Amygdala (tissue), 56 donors: ENCODE measurements at places on chromosomes 5 and 9.

DNA sequence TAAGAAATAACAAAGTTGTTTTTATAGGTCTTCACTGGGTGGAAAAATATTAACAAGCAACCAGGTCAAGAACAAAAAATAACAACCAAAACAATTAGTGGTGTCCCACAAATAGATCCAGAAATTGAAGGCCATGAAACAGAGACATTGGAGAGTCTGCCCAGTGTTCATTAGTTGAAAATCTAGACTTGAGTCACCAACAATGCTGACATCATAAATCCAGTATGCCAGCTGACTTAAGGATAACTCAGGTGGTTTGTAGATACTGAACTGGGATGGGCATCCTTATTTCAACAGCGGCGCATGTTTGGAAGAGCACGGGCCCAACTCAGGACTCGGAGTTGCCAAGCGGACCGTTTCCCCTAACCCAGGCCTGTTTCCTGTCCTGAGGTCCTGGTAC, 80.7 kb upstream of the TNFAIP8 start:
- DNase-seq, result no peak

DNA sequence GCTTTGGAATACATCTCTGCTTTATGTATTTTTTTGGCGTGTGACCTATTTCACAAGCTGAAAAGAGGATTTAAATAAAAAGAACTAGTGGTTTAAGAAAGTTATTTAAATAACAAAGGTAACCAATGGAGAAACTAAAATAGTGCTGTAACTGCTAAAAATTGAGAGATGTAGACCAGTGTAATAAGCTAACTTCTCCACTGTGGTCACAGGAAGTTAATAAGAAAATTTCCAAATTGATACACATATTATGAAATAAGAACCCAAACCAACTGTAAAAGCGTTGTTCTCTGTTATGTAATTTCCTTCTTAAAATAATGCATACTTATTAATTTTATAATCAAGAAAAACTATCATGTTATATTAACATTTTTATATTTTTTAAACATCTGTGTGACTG, 29.1 kb upstream of the ZFAND5 start:
- DNase-seq, result no peak

GRCh38 chr5:150746-151145, 40.5 kb upstream of the LRRC14B start:
- DNase-seq, result no peak

GRCh38 chr9:70413464-70413798, 1.0 kb downstream of the KLF9 start:
- no peak for DNase-seq

- DNase-seq, result peak; percentile 17
Observed at GRCh38 chr9:83304686-83305085, 233.5 kb downstream of the FRMD3 start.

- no peak for DNase-seq
Observed at GRCh38 chr5:851076-851475, 290 bp upstream of the ZDHHC11 start.

DNA sequence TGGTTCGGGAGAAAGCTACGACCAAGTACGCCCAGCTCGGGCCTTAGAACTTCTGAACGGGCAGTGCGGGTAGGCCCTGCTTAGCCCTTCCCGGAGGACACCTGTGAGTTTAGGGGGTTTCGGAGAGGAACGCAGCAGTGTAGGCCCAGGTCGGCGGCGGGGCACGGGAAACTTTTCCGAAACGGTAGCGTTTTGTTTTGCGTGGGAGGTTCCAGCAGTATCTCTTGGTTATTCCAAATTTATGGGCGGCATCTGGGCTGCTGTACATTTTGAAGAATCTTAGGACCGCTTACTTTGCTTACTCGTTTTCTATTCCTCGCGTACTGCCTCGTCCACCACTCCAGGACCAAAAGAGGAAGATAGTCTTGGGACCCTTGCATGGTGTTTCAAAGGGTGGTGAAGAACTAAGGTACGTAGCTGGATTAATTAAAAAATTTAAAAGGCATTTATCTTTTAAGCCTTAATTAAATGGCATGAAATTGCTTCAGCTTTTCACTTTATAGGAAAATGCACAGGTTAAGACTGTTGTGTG, 492 bp downstream of the TENT2 start:
- DNase-seq, result no peak

GRCh38 chr5:10674582-10674981, 86.5 kb downstream of the DAP start:
- DNase-seq, result no peak

DNA sequence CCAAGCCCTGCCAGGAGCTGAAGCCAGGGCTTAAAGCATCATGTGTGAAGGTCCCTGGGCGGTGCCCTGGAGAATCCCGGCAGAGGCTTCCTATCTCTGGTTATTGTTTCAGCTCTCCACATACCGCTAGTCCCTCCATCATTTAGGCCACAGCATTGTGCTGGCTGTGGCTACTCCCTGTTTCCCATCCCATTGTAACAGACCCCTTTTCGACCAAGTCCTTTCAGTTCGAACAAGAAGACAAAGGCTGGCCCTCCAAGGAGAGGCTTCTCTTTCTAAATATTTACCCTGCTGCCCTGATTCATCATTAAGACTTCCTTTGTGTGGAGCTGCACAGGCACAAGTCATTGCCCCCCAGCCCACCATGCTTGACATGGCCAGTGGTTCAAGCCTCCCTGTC, 41.6 kb downstream of the NEUROG1 start:
- no peak for DNase-seq

GRCh38 chr5:157941616-157942015, 82.7 kb upstream of the CLINT1 start:
- no peak for DNase-seq

DNA sequence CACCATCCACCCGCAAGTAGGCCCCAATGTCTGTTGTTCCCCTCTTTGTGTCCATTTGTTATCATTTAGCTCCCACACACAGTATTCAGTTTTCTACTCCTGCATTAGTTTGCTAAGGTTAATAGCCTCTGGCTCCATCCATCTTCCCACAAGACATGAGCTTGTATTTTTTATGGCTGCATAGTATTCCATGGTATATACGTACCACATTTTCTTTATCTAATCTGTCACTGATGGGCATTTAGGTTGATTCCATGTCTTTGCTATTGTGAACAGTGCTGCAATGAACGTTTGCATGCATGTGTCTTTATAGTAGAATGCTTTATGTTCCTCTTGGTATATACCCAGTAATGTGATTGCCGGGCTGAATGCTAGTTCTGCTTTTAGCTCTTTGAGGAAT, 150.4 kb downstream of the DCP2 start:
- no peak for DNase-seq

- DNase-seq, result no peak
Observed at GRCh38 chr5:116410336-116410890, 164.2 kb downstream of the SEMA6A start.

- no peak for DNase-seq
Observed at GRCh38 chr5:62960781-62961180, 382.2 kb downstream of the LRRC70 start.

GRCh38 chr5:17813214-17813613, 179.0 kb downstream of the TAF11L14 start:
- DNase-seq, result no peak

DNA sequence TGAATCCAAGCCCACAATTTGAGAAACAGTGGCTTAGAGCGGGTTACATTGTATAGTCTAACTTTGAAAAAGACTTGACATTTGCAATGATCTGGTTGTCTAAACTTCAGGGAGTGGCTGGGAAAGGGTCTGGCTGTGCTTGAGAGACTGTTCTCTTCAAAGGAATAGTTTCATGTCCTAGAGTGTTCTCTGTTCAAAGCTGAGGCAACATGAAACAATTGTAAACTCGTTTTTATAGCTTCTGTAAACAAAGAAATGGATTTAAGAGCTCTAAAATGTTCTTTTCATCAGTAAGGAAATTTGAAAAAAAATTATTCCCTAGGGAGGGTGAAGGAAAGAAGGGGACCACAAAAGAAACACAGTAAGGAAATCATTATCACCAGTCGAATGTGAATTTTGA, 41.6 kb downstream of the FOCAD start:
- no peak for DNase-seq

DNA sequence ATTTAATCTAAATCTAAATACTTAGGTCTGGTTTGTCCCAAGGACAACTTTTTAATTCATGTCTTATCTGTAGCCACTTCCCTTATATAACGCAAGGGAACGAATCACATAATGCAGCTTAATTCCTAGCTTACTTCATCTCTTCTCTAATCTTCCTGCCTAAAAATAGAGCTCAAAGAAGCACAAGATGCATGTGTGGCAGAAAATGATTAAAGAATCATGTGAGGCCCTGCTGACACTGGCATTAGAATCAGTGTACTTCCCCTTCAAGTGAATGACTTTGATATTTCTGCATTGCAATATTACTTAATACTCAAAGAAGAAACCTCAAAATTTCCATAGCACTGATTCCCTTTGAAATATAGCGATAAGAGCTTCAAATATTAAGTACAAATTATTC, 317.9 kb upstream of the FTMT start:
- DNase-seq, result no peak

GRCh38 chr9:92004045-92004392, 54.0 kb upstream of the ROR2 start:
- DNase-seq, result no peak

DNA sequence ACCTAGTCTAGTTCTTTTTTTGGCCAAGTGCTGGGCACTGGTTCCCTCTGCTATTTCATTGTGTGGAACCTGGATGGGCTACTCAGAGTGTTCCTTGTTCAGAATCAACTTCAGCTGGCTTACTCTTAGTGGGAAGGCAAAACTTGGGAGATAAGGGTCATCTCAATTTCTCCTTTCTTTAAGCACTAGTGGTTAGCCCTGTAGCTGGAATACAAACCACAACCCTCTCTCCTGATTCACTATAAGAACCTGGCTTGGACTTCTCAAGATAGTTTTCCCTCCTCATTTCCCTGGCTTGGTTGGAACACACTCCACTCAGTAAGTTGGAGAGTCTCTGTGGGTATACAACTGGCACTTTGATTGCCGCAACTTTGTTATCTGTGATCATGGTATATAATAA, 35.1 kb downstream of the GRIA1 start:
- no peak for DNase-seq

DNA sequence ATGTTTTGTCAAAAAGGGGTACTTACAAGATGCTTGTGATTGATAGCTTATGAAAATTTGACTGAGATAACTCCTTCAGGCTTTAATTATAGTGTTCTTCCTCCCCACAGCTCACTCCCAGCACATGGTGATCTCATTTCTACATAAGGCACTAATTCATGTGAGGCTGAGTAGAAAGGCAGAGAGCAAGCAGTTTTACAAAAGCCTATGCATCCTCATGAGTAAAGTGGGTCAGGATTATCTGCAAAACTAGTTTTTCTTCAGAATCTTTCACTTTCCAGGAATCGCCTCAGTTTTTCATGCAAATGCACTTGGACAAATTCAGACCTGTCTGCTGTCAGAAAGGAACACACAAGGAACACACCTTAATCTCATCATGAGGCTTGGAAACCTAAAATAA, 92.1 kb upstream of the FBN2 start:
- DNase-seq, result no peak

- no peak for DNase-seq
Observed at GRCh38 chr9:117046666-117047327, 359.7 kb downstream of the TRIM32 start.

DNA sequence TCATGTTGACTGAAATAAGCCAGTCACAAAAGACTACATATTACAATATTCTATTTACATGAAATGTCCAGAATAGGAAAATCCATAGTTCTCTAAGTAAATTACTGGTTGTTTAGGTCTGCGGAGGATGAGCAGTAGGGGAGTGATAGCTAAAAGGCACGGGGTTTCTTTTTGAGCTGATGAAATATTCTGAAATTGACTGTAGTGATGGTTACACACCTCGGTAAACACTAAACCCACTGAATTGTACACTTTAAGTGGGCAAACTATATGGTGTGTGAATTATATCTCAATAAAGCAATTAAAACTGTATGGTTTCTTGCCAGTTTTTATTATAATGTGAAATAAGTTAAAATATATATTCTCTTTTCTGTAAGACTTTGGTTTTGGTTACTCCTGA, 77.7 kb upstream of the TMED7 start:
- DNase-seq, result no peak

GRCh38 chr5:151094030-151094851, 13.4 kb upstream of the TNIP1 start:
- DNase-seq, result no peak

DNA sequence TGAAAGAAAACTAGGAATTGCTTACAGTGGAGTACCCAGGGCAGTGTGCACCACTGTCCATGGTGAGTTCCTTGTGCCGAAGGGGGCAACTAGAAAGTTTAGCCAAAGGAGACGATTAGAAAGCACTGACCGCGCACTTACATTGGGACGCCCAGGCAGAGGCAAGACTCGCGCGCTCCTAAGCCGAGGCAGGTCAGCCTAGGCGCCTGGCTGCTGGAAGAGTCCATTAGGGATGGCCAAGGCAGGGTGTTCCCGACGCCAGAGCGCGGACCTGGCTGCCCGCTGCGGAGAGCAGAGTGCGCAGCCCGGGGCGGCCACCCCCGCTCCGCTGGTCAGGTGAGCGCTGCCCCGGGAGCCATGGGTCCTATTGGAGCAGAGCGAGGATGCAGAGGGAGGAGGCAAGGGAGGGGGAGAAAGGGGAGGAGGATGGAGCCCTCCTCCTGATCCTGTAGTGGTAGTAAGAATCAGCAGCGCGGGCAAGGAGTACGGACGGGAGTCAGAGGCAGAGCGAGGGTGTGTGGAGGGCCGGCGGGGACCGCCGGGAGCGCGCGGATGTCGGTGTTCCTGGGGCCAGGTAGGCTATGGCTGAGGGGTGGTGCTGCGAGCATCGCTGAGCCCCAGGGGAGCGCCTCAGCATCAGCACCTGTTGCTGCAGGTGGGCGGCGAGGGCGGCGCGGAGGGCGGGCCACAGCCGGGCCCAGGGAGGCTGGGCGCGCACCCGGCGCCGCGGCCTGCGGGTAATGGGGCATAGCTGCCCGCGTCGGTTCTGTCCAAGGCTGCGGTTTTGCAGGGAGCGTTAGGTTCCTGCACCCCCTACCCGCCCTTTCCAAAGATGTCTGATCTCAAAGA, at the start of gene ADGRV1:
Gene ADGRV1, plus strand, starts transcription at position 454 of the 849 bp plus-strand sequence. Its CDS starts 99 bp downstream, at position 553.
- DNase-seq, result peak; percentile 58

- DNase-seq, result no peak
Observed at GRCh38 chr9:70588999-70589398, 174.5 kb upstream of the KLF9 start.

- peak; percentile 48 for DNase-seq
Observed at GRCh38 chr9:82031538-82032280, 43.1 kb downstream of the SPATA31D1 start.

GRCh38 chr5:87579678-87580077, 166.9 kb upstream of the CCNH start:
- no peak for DNase-seq
